Hepatic stellate cell (primary cell): ENCODE measurements at places on chromosomes 3 and 15.

DNA sequence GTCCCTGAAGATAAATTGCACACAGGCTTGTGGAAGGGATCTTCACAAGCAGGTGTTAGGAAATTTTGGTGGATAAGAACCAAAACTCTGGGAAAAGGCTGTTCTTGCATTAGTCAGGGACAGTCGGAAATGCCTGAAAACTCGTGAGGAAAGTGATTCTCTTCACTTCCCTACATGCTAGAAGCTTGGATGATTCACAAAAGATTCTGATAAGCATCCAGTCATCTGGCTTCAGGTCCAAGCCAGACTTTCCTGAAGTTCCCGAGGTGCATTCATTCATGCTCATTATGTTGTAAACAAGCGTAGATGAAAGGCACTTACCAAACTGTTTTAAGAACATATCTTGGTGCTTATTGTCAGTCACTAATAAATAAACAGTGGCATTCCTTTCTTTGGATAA is 1028.7 kb downstream of the NTRK3 start:
- DNase-seq = no peak

DNA sequence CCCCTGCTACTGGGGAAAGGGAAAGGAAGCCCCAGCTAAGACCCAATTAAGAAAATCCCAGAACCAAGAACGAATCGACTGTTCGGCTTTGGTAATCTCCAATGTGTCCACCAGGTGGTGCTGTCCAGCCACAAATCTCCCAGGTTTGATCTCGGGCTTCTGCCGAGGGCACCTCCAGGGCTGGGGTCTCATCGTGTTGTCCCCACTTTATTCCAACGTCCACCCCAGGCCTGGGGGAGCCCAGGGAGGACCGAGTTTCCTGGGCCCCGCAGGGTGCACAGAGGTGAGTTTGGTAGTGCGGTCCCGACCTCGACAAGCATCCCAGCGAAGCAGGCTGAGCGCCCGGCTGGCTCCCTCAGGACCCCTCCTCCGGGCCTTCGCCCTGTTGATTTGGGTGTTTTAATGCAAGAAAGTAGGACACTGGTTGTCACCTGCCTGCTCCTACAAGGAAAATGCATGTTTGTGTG is 185.1 kb downstream of the GOLGA6L6 start:
- peak; percentile 70 for DNase-seq

- no peak for DNase-seq
Measured at GRCh38 chr3:70736009-70736408, 423.6 kb upstream of the MDFIC2 start.

GRCh38 chr15:31342781-31343626 is 16.4 kb downstream of the KLF13 start:
- DNase-seq = no peak

- no peak for DNase-seq
Measured at GRCh38 chr3:167773584-167773983, 38.1 kb downstream of the SERPINI1 start.

DNA sequence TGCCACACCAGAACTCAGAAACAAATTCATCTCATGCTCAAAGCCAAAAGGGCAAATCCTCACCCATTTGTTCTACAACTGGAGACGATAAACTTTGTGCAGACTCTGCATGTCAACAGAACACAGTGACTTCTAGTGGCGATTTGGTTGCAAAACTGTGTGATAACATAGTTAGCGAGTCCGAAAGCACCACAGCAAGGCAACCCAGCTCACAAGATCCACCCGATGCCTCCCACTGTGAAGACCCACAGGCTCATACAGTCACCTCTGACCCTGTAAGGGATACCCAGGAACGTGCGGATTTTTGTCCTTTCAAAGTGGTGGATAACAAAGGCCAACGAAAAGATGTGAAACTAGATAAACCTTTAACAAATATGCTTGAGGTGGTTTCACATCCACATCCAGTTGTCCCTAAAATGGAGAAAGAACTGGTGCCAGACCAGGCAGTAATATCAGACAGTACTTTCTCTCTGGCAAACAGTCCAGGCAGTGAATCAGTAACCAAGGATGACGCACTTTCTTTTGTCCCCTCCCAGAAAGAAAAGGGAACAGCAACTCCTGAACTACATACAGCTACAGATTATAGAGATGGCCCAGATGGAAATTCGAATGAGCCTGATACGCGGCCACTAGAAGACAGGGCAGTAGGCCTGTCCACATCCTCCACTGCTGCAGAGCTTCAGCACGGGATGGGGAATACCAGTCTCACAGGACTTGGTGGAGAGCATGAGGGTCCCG is 199.7 kb downstream of the AKAP13 start:
- no peak for DNase-seq

- no peak for DNase-seq
Measured at GRCh38 chr3:150447084-150447483, 39.0 kb downstream of the TSC22D2 start.

GRCh38 chr3:192409838-192410683 is 317.3 kb downstream of the FGF12 start:
- DNase-seq = no peak

DNA sequence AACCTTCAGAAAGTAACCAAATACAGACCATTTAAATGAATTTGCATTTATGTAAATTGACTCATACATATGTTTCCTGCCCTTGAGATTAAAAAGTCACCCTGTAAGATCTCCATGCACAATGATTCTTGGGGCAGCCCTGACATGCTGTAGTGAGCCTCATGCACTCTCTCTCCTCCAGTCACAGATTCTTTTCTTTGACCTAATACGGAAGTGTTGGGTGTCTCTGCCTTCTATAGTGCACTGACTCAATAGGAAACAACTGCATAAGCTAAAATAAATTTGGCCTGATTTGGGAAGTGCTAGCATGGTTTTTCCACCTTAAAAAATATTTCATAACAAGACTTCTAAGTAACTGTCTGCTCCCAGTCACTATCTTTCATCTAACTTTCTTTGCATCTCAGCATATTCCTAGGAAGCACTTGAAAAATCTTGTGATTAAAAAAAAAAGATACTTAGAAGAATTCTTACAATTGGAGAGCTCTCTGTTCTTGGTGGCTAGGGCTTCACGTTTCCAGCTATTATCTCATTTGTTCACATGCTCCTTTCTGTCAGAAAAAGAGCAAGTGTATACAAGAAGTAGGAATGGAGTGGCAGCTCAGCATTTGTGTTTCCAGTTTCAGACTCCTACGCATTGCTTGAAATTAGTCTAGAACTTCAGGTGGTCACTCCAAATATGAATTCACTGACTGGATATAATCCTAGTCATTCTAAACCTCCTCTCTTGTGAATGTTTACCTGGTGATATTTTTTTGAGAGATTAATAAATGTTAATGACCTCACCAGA is 207.9 kb upstream of the COL8A1 start:
- DNase-seq = no peak

DNA sequence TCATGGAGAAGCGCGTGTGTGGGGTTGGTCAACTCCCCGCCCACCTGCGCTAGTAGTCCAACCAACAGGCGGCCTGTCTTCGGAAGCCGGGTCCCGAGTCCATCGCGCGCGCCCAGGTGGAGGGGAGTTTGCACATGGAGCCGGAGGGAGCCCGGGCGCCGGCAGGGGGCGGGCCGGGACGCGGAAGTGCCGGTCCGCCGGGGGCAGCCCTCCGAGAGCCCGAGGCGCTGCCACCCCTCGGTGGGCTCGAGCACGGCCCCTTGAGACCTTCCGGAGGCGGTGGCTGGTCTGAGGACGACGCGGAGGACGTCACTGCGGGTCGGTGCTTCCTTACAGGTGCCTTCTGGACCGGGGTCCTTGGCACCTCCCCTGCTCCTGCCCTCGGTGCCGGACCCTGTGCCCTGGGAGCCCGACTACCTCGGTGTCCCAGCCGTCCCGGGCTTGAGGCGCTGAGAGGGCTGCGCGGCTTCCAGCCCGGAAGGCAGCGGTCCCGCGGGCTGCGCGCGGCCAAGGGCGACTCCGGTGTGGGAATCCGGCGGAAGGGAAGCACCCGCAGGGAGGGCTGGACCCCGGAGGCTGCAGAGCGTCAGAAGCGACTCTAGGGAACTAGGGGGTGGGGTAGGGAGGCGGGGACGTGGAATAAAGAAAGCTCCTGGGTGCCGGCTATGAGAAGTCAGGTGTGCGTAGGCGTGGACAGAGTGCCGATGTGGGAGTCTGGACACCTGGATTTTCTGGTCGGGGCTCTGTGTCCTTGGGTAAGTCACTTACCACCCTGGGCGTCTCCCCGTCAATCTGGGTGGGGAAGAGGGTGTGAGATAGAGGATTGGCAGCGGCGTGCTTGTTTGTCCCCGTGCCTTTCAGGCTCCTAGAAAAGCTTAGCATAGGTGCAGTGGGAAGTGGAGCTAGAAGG is 212.3 kb downstream of the FGF12 start:
- DNase-seq = no peak

DNA sequence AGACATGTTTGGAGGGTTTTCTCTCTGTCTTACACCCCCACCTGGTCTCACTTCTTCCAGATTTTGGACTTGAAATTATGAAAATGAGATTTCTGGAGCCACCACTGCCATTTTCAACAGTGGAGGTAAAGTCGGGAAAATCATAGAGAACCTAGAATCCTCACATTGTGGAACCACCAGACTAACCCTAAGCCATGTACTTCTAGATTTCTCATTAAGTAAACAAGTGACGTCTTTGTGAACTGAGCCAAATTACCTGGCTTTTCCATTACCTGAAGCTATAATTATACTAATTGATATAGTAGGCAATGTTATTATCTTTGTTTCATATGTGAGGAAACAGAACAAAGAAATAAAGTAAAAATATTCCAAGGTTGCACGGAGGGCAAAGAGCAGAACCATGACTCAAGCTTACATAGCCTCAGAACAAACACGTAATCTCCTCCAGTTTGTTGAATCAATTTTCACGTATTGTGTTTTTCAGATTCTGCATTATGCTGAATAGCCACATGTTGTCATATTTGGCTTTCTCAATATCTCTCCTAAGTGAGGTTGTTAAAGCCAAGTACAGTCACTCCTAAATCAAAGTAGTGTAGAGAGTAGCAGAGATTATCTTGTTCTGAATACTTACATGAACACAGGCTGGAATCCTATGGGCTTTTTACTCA is 101.3 kb upstream of the CMC1 start:
- DNase-seq = no peak

DNA sequence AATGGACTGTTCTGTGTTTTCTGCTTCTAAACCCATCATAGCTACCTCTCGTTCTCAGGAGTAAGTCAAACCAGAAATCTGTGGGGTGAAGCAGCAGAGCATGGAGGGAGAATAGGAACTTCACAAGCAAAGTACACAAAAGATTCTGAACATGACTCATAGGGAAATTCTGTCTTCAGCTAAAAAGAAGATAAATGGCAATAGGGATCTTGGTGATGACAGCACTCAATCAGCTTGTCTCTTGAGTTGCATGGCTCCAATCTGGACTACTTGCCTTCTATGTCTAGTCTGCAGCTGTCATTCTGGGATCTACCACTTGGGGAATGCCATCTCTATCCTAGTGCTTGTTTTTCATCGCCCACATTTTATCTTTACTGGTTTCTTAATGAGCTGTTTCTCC is 13.5 kb upstream of the GRAMD1C start:
- peak; percentile 12 for DNase-seq

DNA sequence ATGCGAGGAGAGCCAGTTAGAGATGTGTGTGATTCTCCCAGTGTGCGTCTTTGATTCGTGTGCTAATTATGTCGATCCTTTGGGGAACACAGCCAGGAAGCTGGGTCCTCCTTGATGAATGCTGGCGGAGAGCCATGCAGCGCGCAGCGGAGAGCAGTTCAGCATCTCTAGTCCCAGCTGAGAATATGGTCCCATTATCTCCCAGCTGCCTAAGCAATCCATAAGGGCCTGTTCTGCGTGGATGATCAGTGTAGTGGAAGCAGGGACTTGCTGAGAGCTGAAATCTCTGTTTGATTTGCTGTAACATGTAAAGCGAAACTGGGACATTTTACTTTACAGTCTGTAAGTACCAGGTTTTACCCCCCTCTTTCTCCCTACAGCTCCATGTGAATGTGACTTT is 412.7 kb downstream of the CNTN4 start:
- DNase-seq = no peak

- DNase-seq = no peak
Measured at GRCh38 chr15:68641376-68641775, 62.6 kb downstream of the CORO2B start.

- DNase-seq = no peak
Measured at GRCh38 chr3:69137005-69137404, 14.6 kb upstream of the LMOD3 start.

DNA sequence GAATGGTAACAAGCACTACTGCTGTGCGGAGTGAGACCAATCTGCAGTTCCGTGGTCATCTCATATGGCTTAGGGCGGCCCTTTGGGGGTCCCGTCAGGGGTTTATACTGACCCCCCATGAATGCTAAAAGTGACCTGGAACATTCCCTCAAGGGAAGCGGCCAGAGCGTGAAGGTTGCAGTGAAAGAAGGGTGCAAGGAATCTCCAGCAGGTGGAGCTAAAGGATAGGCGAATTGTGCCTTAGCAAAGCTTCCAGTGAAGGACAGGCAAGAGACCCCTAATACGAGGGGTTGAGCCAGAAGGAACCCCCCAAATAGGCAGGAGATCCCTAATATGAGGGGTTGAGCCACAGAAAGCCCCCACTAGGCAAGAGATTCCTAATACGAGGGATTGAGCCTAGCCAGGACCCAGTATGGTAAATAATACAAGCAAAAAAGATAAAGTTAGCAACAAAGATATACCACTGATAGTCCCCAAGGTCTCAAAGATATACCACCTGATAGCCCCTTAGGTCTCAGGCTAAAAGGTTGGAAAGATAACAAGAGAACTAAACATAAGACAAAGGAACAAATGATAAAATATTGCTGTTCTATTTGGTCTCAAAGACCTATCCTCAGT is 32.8 kb downstream of the ZNF589 start:
- DNase-seq = peak; percentile 55

DNA sequence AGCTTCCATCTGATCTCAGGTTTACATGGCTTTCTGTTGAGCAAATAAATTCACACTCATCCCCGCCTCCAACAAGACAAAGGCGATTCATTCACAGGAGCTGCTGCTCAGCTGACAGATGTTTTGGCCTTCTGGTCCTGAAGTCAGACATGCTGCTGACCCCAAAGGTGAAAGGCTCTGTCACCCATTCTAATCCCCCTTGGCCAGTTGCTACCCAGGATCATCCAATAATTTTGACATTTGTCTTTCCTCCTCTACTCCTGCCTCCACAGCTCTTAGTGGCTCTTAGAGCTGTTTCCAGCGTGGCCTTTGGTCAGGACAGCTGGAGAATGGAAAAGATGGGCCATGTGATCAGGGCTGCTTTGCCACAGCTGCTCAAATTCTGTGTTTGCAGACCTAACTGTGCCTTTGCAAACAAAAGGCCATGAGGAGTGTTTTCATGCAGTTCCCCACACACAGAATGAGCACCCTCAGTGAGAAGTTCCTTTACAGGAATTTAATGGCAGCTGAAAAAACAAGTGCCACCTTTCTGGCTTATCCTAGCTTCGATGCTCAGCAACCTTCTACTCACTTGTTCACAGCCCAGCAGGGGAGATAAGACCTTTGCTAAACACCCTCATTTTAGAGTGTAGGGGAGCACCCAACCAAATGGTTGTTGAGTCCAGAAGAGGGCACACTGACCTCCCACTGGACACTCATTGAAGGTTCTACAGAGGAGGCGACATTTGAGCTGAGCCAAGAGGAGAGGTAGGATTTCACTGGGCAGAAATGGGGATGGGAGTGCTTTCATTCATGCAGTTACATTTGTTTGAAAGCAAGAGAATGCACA is 39.0 kb downstream of the CYP19A1 start:
- DNase-seq = no peak
